Posterior cingulate gyrus (tissue), 11 donors: ENCODE measurements at places on chromosomes 12 and 14.
A peak's percentile ranks its signal among the peaks of the same experiment; 100 is the strongest.

- DNase-seq, result no peak
Observed at GRCh38 chr12:10130042-10130441, at the start of gene CLEC7A. TSS of gene CLEC7A (minus strand) at chr12:10130199. CDS start at chr12:10130082, 117 bp downstream.

DNA sequence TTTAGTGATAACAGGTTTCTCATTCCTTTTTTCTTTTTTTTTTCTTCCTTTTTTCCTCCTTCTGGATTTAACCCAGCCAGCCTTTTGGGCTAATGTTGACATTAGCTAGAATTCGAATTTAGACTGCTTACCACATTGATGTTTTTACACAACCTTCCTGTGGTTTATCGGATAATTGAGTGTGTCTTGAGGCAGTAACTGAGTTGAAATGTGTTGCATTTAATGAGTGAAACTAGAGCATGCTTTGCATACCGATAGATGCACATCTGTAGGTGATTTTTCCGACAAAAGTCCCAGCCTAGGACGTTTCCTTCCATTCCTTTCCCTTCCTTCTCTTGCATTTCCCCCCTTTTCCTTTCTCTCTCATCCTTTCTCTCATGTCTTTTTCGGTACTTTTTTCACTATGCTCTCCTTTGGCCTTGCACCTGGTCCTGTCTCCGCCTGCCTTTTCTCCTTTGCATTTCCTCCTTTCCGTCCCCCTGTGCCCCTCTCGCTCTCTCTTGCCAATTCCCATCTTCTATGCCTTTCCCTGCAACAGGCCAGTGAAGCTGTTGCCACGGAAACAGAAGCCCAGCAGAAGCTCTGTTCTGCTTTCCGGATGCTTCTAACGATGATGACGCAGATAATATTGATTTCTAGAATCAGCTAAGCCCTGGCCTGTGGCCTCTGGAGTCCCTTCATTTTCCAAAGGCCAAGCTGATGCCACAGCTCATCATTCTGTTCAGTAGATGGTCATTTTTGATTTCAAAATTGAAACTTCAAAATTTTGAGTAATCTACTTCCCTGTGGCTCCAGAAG, 76.1 kb downstream of the SLC25A47 start:
- no peak for DNase-seq

DNA sequence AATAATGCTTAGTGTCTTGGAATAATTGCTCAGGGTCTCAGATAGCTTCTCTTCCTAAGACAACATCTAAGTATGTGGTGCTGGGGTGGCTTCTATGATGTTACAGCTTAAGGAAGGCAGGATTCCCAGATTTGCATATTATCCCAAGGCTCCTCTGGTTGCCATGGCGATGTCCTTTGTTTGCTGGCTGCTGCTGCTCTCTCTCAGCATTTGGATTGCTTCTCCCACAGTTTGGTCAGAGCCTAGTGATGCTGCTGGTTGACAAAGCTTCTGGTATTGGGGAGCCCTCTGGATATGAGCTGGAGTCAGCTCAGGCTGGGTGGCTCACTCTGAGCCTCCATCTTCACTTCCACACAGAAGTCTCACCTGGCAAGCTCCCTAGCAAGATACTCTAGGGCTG, 56.4 kb upstream of the FBXO33 start:
- DNase-seq, result peak; percentile 73

GRCh38 chr14:75854111-75854799, 127.5 kb downstream of the TGFB3 start:
- no peak for DNase-seq

- no peak for DNase-seq
Observed at GRCh38 chr14:102187568-102188001, 47.9 kb downstream of the WDR20 start.

DNA sequence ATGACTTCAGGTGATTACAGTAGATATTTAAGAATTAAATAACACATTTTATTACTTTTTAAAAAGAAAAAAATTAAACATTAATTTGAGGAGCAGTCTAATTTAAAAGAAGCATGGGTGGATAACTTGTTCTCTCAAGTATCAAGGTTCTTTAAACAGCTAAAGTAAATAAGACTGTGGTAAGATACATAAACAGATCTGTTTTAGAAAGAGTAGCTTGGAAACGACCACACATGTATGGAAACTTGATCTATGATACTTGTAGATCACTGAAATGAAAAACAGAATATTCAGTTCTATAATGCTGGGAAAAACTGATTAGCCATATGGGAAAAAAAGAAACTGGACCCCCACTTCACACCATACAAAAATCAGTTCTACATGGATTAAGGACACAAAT, 36.0 kb downstream of the TC2N start:
- DNase-seq, result no peak

DNA sequence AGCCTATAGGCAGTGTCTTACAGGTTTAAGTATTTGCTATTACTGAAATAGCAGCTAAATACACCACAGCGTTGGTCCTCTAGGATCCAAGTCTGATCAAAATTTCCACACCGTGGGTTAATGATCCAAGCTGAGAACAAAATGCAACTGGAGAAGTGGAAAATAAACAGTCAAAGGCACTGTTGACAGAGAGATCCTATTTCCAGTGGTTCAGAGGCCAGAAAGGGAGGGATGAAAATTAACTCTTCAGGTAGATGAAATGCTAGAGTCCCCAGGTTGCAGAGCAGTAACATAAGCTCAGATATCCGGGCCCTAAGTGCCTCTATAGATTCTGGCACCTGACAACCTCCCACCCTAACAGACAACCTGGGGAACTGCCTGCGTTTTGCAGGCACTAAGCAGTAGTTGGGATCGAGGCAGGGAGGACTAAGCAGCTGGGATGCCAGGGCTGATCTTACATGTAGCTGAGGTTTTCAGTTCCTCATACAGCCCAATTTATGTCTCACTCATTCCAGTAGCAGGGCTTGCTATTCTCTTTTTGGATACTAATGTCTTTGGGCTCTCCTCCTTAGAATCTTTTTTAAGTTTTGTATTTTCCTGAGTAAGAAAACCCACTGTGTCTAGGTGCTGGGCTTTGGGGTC, 42.7 kb upstream of the CRACR2A start:
- no peak for DNase-seq

- DNase-seq, result no peak
Observed at GRCh38 chr12:45601888-45602287, 127.6 kb upstream of the ARID2 start.

DNA sequence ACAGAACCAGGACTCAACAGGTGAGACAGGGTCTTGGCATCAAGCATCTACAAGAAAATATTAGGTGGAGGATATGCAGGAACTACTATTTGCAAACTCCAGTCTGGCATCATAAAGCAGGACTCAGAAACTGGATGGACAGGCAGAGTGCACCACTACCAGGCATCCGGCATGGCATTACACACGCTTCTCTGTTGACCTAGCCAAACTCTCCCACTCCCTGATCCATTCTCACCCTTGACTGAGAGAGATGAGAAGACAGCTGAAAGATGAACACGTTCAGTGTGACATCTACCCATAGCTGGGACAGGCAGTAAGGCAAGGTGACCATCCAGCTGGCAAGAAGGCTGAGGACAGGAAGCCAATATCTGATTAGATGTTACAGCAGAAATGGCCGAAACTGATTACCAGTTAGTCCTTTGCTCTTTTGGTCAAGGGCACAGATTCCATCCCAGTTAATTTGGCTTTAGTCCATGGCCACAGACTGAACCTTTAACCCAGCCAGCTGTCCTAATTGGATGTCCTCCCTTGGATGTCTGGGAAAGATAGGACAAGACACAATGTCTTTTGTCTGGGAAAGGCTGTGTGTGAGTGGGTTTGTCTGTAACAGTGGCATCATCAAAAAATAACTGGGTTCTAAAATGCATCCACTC, 71.6 kb downstream of the BBS10 start:
- DNase-seq, result no peak

GRCh38 chr12:74412606-74413230, 124.9 kb upstream of the ATXN7L3B start:
- DNase-seq, result no peak

- no peak for DNase-seq
Observed at GRCh38 chr12:9143137-9143536, 27.4 kb upstream of the A2M start.

GRCh38 chr12:109631302-109631701, 57.7 kb downstream of the MVK start:
- no peak for DNase-seq

DNA sequence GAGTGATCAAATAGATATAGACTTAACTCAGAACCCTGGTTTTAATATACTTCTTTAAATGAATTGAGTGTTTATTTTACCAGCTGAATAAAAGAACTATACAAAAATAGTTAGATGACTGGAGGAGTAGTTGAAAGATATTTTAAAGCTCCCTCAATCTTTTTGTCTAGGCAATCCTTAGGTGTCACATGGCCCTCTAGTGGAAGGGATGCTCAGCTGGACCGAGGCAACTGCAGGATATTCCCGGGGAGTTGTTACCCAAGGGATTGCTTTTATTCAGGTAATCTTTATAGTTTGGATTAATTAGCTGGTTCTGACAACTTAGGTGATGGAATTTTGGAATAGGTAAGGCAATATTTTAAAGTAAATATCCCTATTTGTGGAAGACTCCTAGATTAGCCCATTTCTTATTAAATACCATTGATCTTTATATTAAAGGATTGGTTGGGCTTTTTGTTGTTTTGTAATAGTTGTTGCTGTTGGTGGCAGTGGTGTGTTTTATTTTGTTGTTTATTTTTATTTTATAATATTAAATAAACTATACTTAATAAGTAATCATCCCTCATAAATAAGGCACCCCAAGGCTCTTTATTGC, 57.1 kb downstream of the ZDHHC17 start:
- DNase-seq, result peak; percentile 10

DNA sequence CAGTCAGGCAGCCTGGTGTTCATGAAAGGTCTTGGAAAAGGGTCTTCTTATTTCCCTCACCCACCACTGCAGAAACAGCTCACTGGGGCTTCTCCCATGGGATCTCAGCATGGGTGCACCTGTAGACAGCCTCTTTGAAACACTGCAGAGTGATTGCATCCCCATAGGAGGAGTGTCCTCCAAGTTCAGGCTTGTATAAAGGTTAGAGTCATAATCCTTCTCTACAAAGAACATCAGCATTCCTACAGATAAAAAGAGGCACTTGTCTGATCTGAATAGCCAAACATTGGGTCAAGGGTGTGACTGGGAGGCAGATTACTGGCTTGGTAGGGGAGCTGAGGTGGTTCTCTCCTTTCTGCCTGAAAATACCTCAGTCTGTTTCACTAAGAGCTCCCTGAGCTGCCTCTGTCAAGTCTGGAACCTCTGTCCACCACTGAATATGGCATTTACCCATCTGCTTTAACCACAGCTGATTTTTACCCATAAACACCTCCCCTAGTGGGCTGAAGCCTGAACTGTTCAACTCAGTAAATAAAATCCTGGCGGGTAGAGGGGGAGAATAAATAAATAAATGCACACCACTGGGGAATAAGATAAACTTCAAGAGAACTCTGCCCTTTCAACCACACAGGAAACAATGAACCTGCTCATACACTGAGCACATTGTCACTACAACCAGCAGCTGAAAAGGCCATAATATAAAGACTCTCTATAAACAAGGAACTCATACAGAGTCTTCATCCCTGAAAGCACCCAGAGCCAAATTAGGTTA, 120.7 kb upstream of the SCAF11 start:
- no peak for DNase-seq

DNA sequence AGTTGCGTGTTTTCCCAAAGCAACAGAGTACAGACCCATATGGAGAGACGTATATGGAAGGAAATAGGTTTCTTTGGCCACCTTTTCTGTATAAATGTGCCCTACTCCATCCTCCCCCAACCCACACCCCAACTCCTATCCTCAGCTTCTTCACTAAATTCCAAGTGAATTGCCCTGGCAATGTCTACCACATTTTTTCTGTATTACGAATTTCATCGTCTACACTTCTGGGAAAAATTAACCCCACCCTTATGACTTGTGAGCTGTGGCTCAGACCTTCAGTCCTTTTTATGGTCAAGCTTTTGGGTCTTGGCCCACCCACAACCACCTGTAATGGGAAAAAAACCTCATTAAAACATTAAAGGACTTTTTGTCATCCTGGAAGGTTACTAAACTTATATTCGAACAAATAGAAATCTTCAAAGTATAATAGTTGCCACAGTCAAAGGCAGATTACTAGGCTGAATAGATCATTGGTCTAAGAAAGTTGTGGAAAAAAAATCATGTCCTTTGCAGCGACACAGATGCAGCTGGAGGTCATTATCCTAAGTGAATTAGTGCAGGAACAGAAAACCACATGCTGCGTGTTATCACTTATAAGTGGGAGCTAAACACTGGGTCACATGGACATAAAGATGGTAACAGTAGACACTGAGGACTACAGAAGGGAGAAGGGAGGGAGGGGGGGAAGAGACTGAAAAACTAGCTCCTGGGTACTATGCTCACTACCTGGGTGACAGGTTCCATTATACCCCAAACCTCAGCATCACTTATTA, 15.7 kb upstream of the NFKBIA start:
- DNase-seq, result no peak

GRCh38 chr12:25100194-25101091, 94.5 kb downstream of the DNAI7 start:
- no peak for DNase-seq

- no peak for DNase-seq
Observed at GRCh38 chr12:116259800-116260577, 17.5 kb downstream of the MED13L start.

DNA sequence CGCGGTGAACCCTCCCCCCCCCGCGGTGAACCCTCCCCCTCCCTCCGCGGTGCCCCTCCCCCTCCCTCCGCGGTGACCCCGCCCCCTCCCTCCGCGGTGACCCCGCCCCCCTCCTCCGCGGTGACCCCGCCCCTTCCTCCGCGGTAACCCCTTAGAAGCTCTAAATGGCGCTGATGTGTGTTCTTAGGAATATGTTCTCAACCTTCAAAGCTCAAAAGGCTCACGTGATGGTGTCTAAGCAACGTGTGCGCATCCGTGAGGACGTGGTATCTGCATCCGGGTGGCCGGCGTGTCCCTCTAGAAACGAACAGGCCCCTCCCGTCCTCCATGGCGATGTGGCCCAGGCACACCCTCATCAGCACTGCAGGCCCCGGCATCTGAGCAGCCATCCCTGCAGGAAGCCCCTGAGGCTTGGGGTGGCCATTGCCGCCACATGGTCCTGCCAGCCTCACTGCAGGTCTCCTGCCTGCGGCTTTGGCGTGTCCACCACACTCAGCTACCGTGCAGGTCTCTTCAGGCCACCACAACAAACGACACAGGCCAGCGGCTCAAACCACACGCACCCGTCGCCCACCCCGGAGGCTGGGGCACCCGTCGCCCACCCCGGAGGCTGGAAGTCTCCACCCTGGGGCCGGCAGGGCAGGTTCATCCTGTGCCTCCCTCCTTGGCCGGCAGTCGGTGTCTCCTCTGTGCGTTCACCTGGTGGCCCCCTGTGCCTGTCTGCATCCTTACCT, 14.5 kb upstream of the FBRSL1 start:
- peak; percentile 60 for DNase-seq

DNA sequence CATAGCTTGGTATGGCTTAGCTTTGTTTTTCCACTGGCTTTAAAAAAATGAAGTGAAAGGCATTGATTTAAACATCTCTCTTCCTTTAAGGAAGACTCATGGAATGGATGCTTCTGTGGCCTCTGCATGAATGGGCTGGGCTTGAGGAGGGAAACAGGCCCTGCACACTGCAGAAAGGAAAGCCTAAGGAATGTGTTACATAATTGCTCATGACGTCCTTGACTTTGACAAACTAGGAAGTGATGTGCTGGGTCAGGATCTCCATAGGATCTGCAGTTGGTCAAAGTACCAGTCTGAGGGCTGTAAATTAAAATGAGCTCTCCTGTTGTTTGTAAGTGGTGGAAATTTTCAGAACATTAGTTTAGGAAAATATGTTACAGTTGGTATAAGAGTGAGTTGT, 12.7 kb downstream of the SAMD4A start:
- DNase-seq, result no peak
